ENCODE measurements at places on chromosomes 2 and 18. TPM values are rescaled to one million over a fixed set of nuclear protein-coding genes. Genes with fewer than 3 reads are reported as not detected.
A peak's percentile ranks its signal among the peaks of the same experiment; 100 is the strongest.

DNA sequence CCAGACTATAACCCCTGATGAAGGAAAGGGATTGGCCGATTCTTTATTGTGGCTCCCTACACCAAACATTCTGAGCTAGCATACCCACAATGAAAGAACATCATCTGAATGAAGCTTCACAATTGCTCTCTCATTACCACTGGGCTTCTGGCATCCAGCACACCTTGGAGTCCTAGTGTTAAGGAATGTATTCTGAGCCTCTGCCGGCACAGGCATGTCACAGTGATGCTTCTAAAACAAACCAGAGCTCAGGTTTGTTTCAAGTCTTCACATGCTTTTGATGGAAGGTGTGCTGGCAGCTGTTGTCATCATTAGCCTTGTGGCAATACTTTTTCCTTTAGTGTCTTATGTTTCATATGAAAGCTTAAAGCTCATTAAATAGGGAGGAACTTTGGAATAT lies 76.3 kb upstream of the RBBP8 start:
- DNase-seq: no peak

GRCh38 chr2:2881499-2881898 lies 496.1 kb downstream of the EIPR1 start:
- no peak for DNase-seq

GRCh38 chr2:20555954-20556353 lies 94.9 kb downstream of the HS1BP3 start:
- DNase-seq: no peak

GRCh38 chr2:209469481-209469880 lies 45.6 kb downstream of the MAP2 start:
- DNase-seq: no peak

DNA sequence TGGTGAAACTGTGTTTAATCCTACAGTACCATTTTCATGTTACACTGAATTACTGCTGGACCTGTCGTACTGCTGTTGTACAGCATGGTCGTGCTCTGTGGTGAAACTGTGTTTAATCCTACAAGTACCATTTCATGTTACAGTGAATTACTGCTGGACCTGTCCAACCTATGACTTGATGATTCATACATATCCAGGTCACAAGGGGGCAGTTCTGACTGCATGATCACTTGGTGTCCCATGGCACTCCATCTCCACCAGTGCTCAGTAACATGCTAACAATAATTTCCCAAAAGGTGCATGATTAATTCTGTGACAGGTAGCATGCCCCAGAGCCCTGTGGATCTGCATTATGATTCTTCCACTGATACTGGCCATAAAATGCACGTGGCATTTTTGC lies 101.6 kb downstream of the ADCYAP1 start:
- DNase-seq: no peak

DNA sequence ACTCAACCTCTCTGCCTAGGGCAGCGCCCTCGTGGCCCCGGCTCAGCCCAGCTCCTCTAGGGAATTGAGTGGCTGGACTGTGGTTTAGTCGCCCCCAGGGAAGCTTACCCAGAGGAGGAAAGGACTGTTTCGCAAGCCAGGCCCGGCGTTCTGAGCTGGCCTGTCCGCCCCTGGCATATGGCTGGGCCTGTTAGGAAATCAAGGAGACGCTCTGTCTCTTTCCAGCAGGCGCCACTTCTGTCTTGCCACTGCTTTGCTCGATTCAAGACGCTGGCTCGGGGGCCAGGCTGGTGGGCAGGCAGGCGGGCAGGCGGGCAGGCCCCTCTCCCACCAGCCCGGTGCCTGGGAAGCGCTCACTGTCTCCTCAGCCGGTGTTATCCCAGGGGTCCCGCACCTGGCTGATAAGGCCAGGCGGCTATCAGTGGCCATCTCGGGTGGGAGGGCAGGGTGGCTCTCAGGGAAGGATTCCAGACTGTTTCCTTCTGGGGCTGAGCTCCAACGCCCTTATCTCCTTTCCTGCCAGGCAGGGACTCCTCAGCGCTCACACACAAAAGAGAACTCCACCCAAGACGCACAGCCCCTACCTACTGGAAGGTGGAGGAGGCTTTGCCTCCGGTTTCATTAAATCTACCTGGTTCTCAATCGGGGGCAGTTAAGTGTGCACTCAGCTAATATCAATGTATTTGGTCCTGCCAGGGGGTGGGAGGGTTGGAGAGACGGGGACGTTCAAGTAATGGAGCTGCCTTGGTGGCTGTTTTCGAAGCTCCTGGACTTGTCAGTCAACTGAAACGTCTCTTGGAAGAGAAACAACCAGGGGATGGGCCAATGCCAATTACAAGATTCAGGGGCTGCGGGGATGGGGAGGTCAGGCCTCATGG lies 109.1 kb downstream of the SMAD7 start:
- DNase-seq: peak; percentile 58

DNA sequence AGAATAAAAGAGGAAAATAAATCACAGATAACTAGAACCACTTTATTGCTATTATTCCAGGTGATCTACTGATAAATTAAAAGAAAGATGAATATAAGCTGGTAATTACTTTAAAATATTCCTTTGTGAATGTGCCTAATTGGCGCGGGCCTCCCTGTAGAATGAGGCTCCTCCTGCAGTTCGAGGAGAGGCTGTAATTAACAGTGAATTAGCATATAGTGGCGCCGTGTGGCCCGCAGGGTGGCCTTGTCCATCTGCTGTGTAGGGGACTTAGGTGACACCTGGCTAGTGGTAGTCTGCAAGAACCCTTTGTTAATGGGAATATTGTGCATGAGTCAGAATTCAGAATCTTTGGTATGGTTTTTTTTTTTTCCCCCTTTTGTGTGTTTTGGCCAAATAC lies 119.8 kb downstream of the AGAP1 start:
- DNase-seq: no peak

- DNase-seq: no peak
These were observed 202.3 kb upstream of the TCF4 start for GRCh38 chr18:55790296-55790695.

DNA sequence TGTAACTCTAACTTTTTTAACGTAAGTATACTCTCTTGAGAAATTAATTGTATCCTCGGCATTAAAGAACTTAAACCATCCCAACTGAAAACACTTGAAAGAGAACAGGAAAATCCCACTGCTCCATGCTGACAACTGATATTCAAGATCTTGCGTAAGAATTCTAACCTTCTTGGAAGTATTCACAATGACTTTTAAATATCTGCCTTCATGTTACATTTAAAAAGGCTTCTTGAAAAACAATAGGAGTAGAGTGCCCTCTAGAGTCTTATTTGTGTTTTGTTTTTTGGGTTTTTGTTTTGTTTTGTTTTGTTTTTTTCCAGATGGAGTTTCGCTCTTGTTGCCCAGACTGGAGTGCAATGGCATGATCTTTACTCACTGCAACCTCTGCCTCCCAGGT lies 65.4 kb upstream of the DNAJC10 start:
- DNase-seq: no peak

DNA sequence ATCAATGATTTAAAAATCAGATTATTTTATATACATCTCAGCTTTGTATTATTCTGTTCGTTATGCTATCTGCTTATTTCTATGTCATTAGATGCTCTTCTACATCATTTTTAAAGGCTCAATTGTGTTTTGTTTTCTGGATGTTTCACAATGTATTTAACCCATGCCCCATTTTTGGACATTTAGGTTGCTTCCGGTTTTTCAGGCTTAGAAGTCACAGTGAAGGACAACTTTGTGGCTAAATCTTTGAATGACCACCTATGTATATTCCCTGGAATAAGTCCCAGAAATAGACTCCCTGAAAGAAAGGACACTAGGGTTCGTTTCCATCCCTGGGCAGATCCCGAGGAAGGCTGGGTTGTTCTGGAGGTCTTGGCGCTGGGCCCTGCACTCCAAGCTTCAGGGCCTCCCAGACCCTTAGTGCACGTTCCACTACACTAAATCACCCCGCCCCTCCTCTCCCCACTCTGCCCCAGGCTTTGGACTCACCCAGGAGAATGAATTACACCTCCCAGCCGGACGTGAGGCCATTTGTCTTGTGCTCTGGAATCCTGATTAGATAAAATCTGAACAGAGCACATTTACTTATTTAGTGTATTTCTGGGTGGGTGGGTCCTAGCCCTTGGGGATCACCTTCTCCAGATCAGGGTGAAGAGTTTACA lies 188.2 kb downstream of the ZFP36L2 start:
- DNase-seq: no peak

DNA sequence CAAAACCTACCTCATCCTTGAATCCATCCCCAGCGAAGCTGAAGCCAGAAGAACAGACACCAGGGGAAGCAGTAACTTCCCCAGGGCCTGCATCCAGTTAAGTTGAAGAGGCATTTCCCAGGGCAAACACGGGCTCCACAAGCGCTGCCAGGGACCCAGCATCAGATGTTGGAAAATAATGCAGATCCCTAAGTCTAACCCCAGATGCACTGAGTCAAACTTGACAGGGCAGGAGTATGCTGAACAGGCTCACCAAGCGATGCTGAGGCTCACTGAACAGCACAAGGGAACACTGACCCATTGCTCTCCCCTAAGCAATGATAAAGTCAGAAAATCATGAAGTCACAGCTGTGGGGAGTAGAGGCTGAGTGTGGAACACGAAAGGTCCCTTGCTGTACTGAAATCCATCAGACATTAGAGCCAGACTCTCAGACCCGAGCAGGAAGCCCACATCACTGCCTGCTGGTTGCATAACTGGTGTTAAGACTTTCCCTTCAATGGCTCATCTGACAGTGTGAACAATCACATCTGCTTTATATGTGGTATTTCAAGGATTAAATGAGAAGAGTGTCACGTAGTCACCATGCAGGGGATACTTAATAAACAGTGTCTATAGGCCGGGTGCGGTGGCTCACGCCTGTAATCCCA lies 36.2 kb downstream of the TNS1 start:
- DNase-seq: no peak

DNA sequence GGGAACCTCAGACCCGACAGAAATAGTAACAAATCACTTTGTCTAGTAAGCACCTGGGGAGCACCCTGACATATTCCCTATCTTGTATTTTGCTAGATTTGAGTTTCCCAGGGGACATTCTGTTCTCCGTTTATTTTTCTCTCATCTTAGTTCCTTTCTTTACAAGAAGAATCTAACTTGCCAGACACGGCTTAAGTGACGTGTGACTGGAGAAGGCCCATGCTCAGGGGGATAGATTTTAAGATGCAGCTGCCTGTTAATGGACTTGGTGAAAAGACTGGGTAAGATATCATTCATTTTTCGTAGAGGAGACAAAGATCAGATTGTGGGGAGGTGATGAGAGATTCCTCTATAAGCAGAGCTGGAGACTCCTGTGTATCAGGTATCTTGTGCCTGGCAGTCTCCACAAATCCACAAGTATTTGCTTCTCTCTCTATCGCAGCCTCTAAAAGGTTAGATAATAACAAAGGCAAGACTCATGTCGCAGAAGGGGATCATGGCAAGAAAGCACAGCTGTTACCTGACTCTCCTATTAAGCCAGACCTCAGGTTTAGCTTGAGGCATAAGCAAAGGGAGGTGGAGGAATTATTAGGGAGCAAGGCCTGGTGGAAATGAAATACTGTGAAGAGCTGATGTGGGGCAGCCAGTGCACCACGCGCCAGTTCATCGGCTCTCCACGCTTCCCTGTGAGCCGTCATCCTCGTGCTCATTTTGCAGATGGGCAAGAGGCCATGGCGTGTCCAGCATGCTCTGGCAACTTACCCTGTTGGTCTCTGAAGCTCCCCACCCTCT lies 347.2 kb upstream of the TNP1 start:
- DNase-seq: no peak

DNA sequence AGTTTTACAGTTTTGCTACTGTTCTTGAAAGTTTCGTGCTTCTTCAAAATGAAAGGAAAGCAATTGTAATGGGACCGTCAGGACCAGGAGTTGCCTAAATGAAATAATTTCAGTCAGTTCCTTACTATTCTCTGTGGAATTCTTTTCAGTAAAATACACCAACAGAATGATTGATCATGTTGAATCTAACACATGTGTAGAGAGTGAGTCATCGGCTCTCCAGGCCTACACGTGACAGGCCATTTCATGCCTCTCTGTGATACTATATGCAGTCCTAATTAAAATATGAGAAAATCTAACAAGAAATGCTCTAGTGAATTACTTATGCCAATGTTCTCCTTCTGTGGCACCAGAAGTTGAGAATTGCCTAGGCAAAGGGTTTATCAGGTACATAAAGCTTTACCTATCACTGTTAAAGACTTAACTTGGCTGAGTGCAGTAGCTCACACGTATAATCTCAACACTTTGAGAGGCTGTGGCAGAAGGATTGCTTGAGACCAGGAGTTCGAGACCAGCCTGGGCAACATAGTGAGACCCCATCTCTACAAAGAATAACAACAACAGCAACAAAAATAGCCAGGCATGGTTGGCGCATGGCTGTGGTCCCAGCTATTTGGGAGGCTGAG lies 199.4 kb downstream of the LRRTM1 start:
- no peak for DNase-seq

GRCh38 chr2:128300151-128301020 lies 18.3 kb downstream of the HS6ST1 start:
- no peak for DNase-seq

- no peak for DNase-seq
These were observed 170.1 kb downstream of the HAUS1 start for GRCh38 chr18:46274266-46274665.

GRCh38 chr18:770583-770961 lies 41.5 kb downstream of the YES1 start:
- no peak for DNase-seq

DNA sequence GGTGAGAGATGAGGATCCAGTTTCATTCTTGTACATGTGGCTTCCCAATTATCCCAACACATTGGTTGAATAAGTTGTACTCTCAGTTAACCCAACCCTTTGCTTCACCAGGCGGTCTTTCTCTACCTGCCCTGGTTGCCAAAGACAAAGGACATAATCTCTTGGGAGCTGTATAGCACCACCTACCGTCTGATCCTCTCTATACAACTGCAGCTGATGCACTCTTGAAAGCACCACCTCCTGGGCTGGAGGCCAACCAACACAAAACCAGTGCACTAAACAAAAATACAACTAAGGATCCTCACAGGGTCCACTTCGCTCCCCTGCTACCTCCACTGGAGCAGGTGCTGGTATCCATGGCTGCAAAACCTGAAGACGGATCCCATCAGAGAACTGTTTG lies 473.6 kb upstream of the NRXN1 start:
- DNase-seq: no peak

- DNase-seq: no peak
These were observed 212.0 kb upstream of the MGAT5 start for GRCh38 chr2:134041877-134042276.

The CTNNA2 gene
- 0.09 TPM for polyA plus RNA-seq

The RTP5 gene
- polyA plus RNA-seq: not detected

The NOP58 gene
- polyA plus RNA-seq: 68.5 TPM

The TMEM247 gene
- polyA plus RNA-seq: not detected

The ZAP70 gene
- 1.3 TPM for polyA plus RNA-seq

The HOXD11 gene
- not detected for polyA plus RNA-seq

The CYP1B1 gene
- polyA plus RNA-seq: 7.2 TPM

The AOX1 gene
- polyA plus RNA-seq: 3.5 TPM

The C2orf74 gene
- 39.0 TPM for polyA plus RNA-seq

Data from heart right ventricle (tissue), 16 donors.